CD4-positive, alpha-beta T cell (primary cell): ENCODE measurements at places on chromosomes 7 and 10. TPM values are rescaled to one million over a fixed set of nuclear protein-coding genes. Genes with fewer than 3 reads are reported as not detected.

Gene MYO1G
- total RNA-seq, result 155 TPM

Gene ZRANB1
- total RNA-seq, result 22.2 TPM

Gene GFRA1
- total RNA-seq, result not detected

Gene PLEKHS1
- 0.08 TPM for total RNA-seq

Gene PAPOLB
- total RNA-seq, result not detected

Gene VPS37D
- 0.96 TPM for total RNA-seq

Gene PNLIPRP3
- total RNA-seq, result not detected

Gene RAPGEF5
- total RNA-seq, result 0.17 TPM

Gene CPA1
- total RNA-seq, result not detected

Gene PGAM2
- total RNA-seq, result 1.8 TPM

Gene UNC5B
- 0.03 TPM for total RNA-seq

Gene HHEX
- total RNA-seq, result 0.96 TPM

Gene HDAC9
- total RNA-seq, result 0.73 TPM

Gene CYP17A1
- not detected for total RNA-seq

Gene TMEM196
- total RNA-seq, result not detected

Gene SCART1
- 5.0 TPM for total RNA-seq

Gene SORCS1
- not detected for total RNA-seq

Gene CNTNAP2
- not detected for total RNA-seq

Gene SEMA3A
- 0.50 TPM for total RNA-seq

Gene METTL27
- 1.6 TPM for total RNA-seq

Gene MEIG1
- not detected for total RNA-seq

Gene IFIT1
- total RNA-seq, result 5.1 TPM

Gene OLAH
- total RNA-seq, result 0.22 TPM

Gene AASS
- total RNA-seq, result 0.98 TPM

Gene MMS19
- total RNA-seq, result 65.7 TPM

Gene PIP
- total RNA-seq, result not detected

Gene HECTD2
- total RNA-seq, result 1.0 TPM

Gene ERVW-1
- not detected for total RNA-seq

Gene GARIN1A
- 0.73 TPM for total RNA-seq

Gene HOXA5
- not detected for total RNA-seq

Gene HOGA1
- total RNA-seq, result not detected
